Neural progenitor cell (in vitro differentiated cells): ENCODE measurements at places on chromosomes 7 and 10.

GRCh38 chr7:115368998-115369397 lies 447.1 kb downstream of the MDFIC start:
- DNase-seq = peak; percentile 5

DNA sequence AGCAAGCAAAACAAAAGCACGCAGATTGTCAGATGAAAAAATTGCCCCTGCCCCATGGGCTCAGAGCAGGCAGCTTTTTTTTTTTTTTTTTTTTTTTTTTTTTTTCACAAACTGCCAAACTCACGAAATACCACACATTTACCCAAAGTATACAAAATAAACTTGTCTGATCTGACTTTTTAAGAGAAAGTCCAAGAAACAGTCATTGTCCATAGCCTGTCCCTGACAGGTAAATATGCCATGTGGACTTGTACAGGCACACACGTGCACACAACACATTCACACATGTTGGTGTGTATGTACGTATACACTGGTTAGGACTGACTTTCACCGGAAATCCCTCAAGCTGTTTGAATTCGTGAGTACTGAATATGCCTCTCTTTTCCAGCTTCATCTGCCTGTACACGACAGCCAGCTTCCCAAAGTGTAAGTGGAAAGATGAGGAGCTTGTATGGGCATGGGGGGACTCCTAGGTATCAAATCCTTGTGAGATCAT lies 929 bp upstream of the HGF start:
- no peak for DNase-seq

DNA sequence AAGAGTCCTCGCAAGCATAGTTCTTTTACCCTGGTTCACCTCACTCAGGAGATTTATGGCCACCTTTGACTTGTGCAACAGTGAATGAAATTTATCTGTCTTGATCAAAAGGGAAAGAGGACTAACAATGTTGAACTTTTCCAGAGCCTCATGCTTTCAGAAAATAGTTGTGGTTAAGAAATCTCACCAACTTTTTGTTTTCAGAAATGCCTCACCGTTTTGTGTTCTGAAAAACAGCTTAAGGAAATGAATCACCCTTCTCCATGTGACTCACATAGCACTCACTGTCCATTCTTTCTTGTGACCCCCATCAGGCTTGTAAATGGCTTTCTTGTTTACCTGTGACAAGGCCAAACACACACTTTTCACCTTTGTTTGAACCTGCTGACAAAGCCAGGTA lies 148.6 kb upstream of the FAM3C start:
- DNase-seq = no peak

- DNase-seq = no peak
Measured at GRCh38 chr7:102942868-102943267, 30.1 kb downstream of the LRRC17 start.

- no peak for DNase-seq
Measured at GRCh38 chr10:11237571-11237970, 219.9 kb downstream of the CELF2 start.

- no peak for DNase-seq
Measured at GRCh38 chr7:99451936-99452335, 13.2 kb downstream of the CPSF4 start.

DNA sequence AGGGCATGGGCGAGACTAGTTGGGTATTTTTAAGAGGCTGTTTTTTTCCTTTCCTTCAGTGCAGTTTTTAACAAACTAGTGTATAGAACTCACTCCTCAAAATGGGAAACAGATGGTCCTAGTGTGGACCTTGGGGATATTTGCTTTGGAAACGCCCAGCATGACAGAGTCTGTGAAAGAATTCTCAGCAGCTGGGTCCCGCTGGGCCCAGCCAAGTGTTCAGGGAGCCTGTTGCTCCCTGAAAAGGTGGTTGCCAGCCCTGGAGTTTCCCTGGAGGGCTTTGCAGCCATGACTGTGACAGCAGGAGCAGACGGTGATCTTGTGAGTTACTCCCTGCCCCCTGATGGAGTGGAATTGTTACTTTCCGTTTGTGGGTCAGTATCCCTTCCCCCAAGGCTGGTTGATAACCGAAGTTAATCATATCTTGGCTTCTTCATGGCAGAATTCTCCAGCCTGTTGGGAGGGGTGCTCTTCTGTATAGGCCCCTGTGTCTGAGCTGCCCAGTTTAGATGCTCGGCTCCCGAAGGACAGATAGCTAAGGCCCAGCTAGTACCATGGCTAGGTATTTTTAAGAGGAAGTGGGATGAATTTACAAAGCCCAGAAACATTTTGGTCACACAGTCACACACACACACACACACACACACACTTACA lies 278.6 kb upstream of the HABP2 start:
- no peak for DNase-seq

- no peak for DNase-seq
Measured at GRCh38 chr7:39838326-39838725, 111.7 kb upstream of the CDK13 start.
